ENCODE measurements at places on chromosomes 2 and 18. TPM values are rescaled to one million over a fixed set of nuclear protein-coding genes. Genes with fewer than 3 reads are reported as not detected.

Gene NTSR2
- total RNA-seq = not detected

Gene MAB21L4
- total RNA-seq = not detected

Gene POLR1A
- total RNA-seq = 15.2 TPM

Gene CPO
- total RNA-seq = not detected

Gene SAG
- total RNA-seq = 0.19 TPM

Gene C2orf81
- total RNA-seq = 0.75 TPM

Gene EVX2
- total RNA-seq = not detected

Gene DIPK1C
- total RNA-seq = not detected

Gene RBKS
- total RNA-seq = 6.3 TPM

Gene SERPINB4
- total RNA-seq = not detected

Gene VSNL1
- total RNA-seq = not detected

Gene FER1L5
- total RNA-seq = not detected

Gene TCF23
- total RNA-seq = not detected

Gene RNASEH1
- 34.1 TPM for total RNA-seq

Gene MEX3C
- 83.3 TPM for total RNA-seq
